Activated effector memory CD4-positive, alpha-beta T cell treated with anti-CD3 and anti-CD28 coated beads, Interleukin-2, amount 50 U/mL, for 16 hours (primary cell): ENCODE measurements at places on chromosomes 3 and 15.

- DNase-seq: no peak
Observed at GRCh38 chr15:68252925-68253534, 23.5 kb upstream of the CLN6 start.

DNA sequence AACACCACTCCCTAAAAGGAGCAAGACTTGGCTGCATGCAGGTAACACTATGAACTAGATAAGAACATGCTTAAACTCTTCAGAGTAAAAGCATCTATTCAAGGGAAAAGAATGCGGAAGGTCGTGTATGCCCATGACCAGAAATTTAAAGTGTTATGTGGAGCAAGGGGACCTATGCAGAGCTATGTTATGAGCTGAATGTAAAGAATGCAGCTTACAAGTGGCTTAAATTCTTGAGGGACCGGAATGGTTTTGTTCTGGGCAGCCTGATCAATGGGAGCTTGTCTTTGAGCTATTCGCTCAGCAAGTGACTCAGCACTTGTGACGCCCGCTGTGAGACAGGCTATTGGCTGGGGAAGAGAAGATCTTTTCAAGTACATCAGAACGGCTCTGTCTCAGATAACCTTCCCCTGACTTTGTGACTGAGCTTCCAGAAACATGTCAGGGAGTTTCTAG is 367.5 kb upstream of the THBS1 start:
- DNase-seq: no peak

- no peak for DNase-seq
Observed at GRCh38 chr3:38150780-38151528, 12.5 kb downstream of the MYD88 start.

DNA sequence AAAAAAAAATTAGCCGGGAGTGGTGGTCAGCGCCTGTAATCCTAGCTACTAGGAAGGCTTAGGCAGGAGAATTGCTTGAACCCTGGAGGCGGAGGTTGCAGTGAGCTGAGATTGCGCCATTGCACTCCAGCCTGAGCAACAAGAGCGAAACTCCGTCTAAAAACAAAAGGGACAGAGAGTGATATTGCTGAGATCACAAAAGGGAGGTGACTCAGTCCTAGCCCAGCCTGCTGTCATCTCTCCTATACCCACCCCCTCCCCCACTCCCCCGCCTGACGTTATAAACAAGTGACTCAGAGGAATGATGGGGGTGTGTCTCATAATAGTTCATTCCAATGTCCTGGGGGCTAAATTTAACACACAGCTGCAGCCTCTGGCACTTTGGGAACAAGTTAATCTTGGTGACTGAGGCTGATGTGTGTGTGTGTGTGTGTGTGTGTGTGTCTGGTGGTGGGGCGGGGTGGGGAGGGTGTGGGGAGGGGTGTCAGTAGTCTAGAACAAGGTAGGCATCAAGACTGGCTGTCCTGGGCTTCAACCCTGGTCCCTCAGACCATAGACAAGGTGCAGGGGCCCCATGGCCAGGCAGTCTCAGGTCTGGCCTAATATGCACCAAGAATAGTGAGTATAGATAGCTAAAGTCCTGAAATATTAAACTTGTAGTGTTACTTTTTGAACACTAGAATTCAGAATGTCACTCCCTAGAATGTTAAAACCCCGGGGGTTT is 1.3 kb upstream of the KLHL40 start:
- peak; percentile 67 for DNase-seq

- DNase-seq: no peak
Observed at GRCh38 chr15:49823987-49824774, 203.3 kb downstream of the DTWD1 start.

- no peak for DNase-seq
Observed at GRCh38 chr3:36941658-36942057, 3.2 kb downstream of the TRANK1 start.

- no peak for DNase-seq
Observed at GRCh38 chr3:37653466-37653865, 208.2 kb upstream of the CTDSPL start.

DNA sequence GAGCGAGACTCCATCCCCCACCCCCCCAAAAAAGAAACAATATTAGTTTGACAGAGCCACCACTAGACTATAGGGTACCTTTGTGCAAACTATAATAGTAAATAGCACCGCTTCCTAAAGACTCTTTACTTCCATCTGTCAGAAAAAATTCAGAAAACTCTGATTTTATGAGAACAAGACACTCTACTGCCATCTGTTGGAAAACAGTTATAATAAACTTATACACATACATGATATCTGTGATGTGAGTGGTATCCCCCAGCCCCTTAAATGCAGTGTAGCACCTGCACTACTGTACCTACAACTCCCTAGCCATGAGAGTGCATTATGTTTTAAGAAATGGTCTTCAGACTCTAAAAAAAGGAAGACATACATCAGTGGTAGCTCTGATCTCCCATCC is 47.1 kb upstream of the CTDSPL start:
- no peak for DNase-seq

- DNase-seq: no peak
Observed at GRCh38 chr3:173912126-173912525, 514.6 kb downstream of the NLGN1 start.

DNA sequence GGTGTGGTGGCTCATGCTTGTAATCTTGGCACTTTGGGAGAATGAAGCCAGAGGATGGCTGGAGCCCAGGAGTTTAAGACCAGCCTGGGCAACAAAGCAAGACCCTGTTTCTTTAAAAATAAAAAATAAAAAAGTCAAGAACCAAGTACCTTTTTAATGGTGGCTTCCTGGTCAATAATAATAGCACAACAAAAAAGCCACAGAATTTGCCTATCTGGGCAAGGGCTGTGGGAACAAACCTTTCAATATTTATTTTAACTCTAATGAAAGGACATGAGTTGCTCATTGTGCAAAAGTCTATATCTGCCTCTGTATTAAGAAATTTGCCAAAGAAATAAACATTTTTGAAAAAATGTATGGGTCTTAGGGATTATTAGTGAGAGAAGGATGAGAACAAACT is 2.1 kb downstream of the ZNF609 start:
- DNase-seq: no peak

- DNase-seq: no peak
Observed at GRCh38 chr15:52488830-52489229, 39.9 kb downstream of the MYO5A start.

DNA sequence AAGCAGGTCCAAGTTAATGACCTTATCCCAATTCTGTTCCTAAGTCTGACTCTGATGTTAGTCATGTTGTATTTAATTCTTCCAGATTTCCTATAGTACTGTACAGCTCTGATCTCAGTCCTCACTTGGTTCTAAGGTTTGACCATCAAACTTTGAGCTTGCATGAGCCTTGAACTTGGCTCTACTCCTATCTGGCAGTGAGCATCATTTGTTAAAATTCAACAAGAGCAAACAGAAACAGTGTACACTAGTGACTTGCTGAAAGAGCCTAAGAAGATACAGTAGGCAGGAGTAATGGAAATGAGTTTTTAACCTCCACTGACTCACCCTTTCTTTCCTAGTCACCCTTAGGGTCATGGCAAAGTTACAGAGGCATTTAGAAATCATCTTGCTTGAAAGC is 451.1 kb upstream of the TPRG1 start:
- no peak for DNase-seq

DNA sequence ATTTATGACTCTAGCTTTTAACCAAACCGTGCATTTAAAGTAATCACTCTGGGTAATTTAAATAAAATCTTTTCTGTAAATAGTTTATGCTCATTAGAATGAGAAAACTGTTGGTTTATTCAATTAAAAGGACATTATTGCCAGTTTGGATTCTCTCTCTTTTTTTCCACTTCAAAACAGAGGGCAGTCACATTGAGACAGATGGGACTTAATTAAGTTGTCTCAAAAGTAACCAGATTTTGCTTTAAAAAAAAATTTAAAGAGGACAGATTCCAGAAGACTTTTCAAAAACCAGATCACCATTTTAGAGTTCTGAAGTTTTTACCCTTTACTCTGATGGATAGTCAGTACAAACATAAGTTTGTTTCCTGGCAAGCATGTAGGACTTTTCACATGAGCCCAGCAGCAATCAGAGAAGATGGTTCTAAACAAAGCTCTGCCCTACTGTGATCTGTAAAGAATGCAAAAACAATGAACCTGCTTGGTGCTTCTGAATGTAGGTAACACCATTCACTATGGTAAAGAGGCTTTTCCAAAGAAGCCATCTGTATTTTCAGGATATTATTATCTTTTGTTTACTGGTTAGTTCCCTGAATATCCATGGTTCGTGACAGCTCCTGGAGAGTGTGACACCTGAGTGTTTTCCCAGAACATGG is 136.2 kb downstream of the LRTM1 start:
- no peak for DNase-seq

GRCh38 chr3:113948015-113948917 is 453 bp downstream of the ZDHHC23 start:
- peak; percentile 73 for DNase-seq

DNA sequence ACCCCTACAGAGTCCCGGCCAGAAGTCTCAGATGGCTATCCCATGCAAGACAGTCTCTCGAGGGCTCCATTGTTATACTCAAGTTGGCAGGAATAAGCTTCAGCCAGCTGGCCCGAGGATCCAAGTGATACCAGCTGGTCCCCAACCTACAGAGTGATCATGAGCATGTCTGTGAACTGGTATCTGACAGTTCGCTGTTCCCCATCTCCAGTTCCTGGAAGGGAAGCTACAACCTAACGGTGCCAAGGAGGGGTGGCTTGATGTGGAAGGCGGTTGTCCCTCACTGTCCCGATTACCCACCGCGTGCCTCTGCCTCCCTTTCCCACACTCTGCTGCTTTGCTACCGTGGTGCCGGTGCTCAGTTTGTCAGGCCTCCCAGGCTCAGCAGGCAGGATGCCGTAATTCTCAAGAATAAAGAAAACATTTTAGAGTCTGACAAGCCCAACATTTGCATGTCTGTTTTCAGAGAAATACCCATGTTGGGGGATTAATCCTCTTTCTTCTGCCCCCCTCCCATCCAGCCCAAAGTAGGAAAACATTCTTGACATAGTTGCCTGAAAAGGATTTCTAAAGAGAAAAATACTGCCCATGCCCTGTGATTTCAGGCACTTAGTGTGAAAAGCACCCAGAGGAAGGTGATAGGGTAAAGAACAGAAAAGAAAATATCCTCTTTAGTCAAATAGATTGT is 49.4 kb upstream of the HES1 start:
- DNase-seq: no peak

- no peak for DNase-seq
Observed at GRCh38 chr15:58331560-58331912, 100.3 kb upstream of the LIPC start.

GRCh38 chr3:23904545-23904944 is 12.2 kb downstream of the NKIRAS1 start:
- no peak for DNase-seq

DNA sequence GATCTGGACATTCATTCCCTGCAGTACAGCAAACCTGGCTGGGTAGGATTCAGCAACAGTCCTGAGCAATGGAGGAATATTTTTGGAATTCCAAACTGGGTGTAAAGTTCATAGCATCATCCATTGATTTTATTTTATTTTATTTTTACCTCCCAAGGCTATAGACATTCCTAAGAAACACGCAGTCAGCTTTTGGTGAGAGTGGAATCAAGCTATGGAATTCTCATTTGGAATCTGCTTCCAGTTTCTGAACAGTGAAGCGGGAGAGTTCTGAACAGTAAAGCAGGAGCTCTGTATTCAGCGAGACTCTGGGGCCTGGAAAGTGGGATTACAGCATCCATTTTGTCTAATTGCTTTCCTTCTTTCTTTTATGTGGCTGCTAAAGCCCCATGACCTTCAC is 1.4 kb upstream of the PDZRN3 start:
- DNase-seq: no peak

- DNase-seq: peak; percentile 81
Observed at GRCh38 chr3:141412087-141412935, 44.0 kb downstream of the ZBTB38 start.

DNA sequence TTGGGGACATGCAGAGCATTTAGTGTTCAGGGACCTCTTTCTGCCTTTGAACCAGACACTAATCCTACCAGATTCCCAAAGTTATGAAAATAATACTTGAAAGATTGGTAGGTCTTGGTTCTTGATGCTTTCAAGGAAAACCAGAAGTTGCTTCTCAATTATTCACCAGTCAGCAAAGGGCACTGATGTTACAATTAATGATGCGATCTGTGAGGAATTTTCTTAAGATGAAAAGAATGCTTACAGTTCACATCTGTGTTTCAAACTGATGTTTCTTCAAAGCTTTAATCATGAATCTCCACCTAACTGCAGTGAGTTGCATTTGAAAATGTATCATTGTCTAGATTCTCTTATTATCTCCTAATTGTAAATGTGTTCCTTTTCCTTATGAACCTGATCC is 161.0 kb downstream of the NAALADL2 start:
- no peak for DNase-seq
